ENCODE measurements at places on chromosomes 16 and 17. TPM values are rescaled to one million over a fixed set of nuclear protein-coding genes. Genes with fewer than 3 reads are reported as not detected.

HBQ1 gene
- not detected for total RNA-seq

KRTAP4-4 gene
- total RNA-seq: not detected

RCVRN gene
- total RNA-seq: 1.2 TPM

AGRP gene
- total RNA-seq: not detected

C16orf96 gene
- not detected for total RNA-seq

USP43 gene
- total RNA-seq: 9.7 TPM

TBC1D26 gene
- not detected for total RNA-seq

ATF7IP2 gene
- total RNA-seq: 18.3 TPM

CDH8 gene
- total RNA-seq: 3.4 TPM

GUCY2D gene
- not detected for total RNA-seq

STX1B gene
- 0.98 TPM for total RNA-seq

HSD17B1 gene
- total RNA-seq: 5.0 TPM

QRICH2 gene
- 1.4 TPM for total RNA-seq

FADS6 gene
- not detected for total RNA-seq

UTS2R gene
- total RNA-seq: not detected

SPATA20 gene
- total RNA-seq: 59.5 TPM

CLUH gene
- 92.2 TPM for total RNA-seq

PABPN1L gene
- not detected for total RNA-seq

KRTAP17-1 gene
- total RNA-seq: not detected

OR2C1 gene
- total RNA-seq: not detected

CDH1 gene
- not detected for total RNA-seq

FOXN1 gene
- total RNA-seq: not detected

ABCC6 gene
- 1.8 TPM for total RNA-seq

CCL16 gene
- total RNA-seq: not detected

ERAL1 gene
- total RNA-seq: 35.3 TPM

Measured in A375 (cell line).